ENCODE measurements at places on chromosomes 3 and 15.

- DNase-seq, result no peak
Observed at GRCh38 chr15:62847900-62848489, 194.6 kb upstream of the TPM1 start.

DNA sequence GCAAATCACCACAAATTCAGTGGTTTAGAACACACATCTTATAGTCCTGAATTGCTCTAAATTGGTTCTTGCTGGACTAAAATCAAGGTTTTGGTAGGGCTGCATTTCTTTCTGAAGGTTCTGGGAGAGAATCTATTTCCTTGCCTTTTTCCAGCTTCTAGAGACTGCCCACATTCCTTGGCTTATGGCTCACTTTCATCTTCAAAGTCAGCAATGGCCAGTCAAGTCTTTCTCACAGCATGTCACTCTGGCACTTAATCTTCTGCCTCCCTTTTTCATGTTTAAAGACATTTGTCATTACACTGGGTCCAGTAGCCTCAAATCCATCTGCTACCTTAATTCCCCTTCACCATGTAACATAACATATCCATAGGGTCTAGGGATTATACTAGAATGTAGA lies 149.0 kb downstream of the NEK10 start:
- no peak for DNase-seq

GRCh38 chr3:57132674-57133073 lies 32.5 kb downstream of the IL17RD start:
- no peak for DNase-seq

- DNase-seq, result no peak
Observed at GRCh38 chr3:28577941-28578500, 229.4 kb upstream of the AZI2 start.

DNA sequence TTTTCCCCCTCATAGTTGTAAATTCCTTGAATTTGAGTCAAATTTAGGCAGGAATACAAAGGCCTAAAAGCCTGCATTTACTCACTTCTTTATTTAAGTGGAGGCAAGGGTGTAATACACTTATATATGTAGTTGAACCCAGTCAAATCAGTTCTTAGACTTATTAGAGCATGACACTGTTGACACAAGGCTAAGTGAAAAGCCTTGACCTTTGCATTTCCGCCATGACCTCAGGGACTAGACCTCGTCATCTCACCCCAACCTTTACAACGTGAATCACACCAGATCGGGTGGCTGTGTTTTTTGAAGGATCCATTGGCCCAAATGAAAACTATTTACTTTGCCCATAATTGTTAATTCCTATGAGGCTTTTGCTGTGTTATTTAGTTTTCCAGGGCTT lies 774.4 kb downstream of the ROBO1 start:
- DNase-seq, result no peak

- no peak for DNase-seq
Observed at GRCh38 chr3:67635806-67636205, 18.6 kb downstream of the SUCLG2 start.

DNA sequence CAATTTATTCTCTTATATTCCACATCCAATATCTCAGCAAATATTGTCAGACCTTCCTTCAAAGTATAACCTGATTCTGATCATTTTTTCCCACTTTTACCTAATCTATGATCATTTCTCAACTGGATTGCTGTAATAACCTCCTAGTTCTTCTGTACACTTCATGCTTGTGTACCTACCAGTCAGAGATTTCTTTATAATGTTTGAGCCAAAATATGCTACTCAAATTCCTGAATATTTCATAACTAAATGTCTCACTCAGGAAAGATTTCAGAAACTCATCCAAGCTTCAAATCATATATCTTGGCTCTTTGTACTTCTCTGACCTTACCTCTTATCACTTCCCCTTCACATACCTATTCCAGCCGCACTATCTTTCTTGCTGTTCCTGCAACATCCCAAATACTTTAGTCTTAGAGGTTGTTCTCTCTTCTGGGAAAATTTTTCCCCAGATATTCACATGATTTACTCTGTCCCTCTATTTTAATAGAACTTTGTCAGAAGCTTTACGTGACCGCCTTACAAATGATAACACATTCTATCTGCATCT lies 20.0 kb downstream of the BCHE start:
- no peak for DNase-seq

DNA sequence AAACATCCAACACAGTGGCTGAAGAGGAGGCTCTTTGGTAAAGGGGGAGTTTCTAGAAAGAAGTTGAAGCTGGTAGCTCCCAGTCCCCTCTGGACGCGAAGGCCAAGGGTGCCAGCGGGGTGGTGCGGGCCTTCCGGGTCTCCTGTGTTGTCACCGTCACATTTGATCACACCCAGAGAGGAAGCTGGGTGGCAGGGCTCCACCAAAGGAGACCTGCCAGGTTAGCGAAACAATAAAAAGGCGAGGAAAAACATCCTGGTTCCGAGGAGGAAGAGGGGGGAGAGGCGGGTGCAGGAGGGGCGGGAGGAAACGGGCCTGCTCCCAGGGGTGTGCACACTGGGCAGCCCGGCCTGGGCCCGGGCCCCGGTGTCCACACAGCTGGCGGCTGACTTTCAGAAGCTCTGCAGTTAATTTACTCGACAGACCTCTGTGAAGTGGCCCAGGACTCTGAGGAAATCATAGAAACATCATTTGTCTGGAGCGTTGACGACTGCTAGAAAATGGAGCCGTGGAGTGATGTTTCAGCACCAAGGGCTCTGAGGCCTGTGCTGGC lies 12.1 kb downstream of the HEG1 start:
- no peak for DNase-seq

- DNase-seq, result peak; percentile 68
Observed at GRCh38 chr3:119034256-119035013, at the start of gene IGSF11. Gene IGSF11, minus strand, starts transcription at chr3:119034846. Its CDS starts 264 bp downstream, at chr3:119034582.

- no peak for DNase-seq
Observed at GRCh38 chr15:52785672-52786406, 4.3 kb downstream of the ONECUT1 start.

- no peak for DNase-seq
Observed at GRCh38 chr3:179973931-179974361, 62.8 kb downstream of the PEX5L start.

- no peak for DNase-seq
Observed at GRCh38 chr15:39581242-39581792, 438 bp downstream of the THBS1 start.

DNA sequence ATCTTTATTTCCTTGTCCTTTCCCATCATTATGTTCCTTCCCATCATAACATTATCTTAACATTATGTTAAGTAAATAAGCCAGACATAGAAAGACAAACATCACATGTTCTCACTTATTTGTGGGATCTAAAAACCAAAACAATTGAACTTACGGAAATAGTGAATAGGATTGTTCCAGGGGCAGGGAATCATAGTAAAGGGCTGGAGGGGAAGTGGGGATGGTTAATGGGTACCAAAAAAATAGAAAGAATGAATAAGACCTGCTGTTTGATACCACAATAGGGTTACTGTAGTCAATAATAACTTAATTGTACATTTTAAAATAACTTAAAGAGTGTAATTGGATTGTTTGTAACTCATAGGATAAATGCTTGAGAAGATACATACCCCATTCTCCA lies 36.7 kb upstream of the MBNL1 start:
- DNase-seq, result no peak

DNA sequence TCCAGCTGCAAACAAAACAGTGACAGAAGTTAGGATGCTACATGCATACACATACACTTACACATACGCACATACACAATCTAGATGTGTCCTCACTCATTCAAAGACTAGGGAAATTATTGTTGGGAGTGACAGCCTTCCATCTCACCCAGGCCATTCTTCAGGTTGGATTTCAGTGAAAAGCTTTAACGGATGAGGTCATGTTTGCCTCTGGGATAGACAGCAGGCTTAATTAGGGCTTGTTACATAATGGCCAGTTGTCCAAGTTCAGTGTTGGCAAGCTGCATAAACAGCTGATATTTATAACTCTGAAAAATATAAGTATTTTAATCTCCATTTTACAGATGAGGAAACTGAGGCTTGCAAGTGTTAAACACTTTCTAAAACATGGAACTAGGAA lies 35.8 kb upstream of the PLOD2 start:
- no peak for DNase-seq

- DNase-seq, result no peak
Observed at GRCh38 chr3:48187579-48188265, 495 bp downstream of the CDC25A start.
